ENCODE measurements at places on chromosomes 1 and 21.

DNA sequence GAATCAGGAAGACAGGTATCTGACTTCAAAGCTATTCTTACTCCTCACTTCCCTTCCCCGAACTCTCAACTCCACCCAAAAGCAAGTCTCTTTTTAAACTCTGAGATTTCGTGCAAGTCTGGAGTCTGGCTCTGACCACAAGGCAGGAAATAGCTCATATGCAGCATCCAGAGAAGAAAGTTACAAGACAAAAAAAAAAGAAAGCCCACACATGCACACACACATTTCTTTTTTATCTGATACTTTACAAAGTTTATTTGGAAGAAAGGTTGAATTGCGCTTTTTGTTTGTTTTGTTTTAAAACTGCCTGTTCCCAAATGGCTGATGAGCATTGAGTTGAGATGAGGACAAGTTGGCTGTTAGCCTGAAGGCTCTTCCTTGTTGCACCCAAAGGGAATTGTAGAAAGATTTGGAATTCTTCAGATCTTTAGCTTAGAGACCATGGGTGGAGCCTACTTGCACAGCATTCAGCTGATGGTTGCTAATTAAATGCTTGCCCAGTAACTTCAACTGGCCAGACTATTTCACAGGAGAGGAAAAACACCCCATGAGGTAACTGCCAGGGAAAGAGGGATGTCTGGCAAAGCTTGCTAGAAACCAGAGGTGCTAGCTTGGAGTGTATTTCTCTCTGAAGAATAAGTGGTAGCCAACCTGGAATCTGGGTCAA lies 490.3 kb downstream of the TTLL7 start:
- no peak for DNase-seq

DNA sequence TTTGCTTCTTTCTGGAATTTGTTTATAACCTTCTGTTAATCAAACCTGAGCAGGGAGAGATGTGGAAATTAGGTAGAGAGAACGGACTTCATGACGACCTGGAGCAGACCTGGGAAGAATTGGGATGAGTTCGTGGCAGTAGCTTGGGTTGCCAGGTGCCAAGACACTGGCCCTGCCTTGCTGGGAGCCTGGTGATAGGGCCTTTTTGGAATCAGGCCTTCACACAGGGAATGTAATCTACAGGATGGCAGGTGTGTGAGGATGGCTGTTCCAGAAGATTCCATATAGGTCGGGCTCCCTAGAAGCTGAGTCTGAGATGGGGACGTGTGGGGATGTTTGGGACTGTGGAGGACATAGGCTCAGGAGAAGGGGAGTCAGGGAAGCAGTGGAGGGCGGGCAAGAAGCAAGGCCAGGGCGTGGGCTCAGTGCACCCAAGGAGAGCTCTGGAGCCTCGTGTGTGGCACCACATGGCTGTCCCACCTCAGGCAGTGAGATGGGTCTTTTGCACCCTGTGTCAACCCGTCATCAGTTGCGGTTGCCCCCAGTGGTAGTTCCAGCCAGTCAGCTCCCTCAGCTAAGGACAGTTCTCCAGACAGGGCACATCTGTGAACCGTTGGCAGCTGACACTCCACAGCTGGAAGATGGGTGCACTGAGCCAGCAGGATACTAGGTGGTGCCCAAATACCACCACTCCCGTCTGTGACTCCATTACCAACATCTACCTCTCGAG lies 395.9 kb downstream of the MATN1 start:
- no peak for DNase-seq

DNA sequence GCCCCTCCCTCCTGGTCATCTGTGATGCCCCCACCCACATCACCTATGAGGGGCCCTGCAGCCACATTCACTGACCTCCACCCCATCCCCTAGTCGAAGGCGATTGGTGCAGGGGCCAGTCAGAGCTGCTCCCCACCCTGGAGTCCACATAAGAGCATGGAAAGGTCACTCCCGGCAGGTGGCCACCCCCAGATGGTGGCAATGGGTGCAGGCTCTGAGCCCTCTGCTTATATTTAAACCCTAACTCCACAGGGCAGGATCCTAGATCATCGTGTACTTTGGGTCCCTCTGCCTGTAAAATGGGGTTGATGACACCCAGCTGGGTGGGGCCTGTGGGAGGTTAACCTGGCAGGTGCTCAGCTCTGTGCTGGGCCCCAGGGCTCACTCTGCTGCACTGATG lies 186.8 kb upstream of the C1orf174 start:
- no peak for DNase-seq

DNA sequence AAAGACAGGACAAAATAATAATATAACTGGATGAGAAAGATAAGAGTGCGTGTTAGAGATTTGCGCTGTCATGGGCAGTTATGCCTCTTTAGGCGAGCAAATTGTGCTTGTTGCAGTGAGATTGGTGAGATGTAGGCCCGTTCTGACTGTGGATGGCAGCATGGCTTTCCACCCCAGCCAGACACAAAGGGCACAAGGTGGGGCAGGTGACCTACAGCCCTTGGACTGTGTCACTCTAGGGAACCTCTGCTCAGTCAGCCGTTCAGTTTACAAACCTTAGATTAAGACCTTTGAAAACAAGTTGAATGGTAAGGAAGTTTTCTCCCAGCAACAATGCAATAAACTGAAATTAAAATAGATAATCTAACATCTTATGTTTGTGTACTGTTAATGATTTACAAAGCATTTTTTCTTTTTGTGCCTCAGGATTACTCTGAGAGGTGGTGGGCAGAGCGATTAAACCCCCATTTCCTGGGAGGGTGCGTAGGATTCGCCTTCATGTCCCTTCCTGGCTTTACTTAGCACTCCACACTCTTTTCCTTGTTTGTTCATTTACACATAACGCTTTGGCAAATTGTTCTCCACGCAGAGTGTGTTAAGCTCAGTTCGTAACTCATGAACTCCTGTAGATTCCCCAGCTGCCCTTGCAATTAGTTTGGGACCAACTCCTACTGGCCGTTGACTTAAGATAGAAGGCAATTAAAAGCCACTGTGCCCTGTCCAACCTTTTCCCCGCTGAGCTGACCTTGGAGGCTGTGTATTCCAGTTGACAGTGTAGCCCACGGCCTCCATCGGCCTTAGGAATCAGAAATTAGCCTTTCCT lies 58.1 kb upstream of the IGSF5 start:
- DNase-seq = no peak

- DNase-seq = peak; percentile 82
Observed at GRCh38 chr1:42922687-42923366, 35.8 kb downstream of the SLC2A1 start.

DNA sequence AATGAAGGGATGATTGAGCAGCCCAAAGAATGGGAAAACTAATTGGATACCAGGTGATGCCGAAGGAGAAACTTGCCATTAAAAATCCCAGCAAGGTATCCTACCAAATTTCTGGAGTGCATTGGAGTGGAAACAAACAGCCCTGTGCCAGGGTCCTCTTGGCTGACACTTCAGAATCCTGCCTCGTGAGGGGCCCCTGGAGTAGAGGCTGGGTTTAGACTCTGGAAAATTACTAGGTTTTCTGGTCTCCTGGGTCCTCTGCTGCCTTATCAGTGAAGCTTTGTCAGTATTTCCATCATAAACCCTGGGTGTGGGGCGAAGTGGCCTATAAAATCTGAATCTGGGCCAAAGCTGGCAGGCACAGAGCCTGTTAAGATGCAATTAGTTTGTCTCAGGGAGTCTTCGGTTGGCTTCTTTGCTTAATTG lies 289.2 kb upstream of the USP24 start:
- no peak for DNase-seq

DNA sequence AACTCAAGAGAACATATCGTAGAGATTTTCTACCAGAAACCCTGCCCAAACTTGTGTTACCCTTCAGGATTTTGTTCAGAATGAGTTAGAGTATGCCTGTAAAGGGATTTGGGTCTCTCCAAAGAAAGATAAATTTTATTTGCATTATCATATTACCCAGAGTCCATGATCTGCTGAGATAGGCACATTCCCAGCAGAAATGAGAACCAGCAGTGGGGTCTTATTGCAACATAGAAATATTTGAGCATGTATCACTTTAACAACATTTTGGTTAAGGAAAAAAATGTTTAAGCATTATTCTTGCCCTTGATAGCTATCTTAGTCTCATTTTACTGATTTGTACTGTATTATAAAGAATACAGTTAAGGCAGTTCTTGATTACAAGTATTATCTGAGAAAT lies 10.6 kb downstream of the VCAM1 start:
- no peak for DNase-seq

- DNase-seq = peak; percentile 35
Observed at GRCh38 chr1:188822248-188822647, 1655.4 kb downstream of the BRINP3 start.

- DNase-seq = no peak
Observed at GRCh38 chr1:218705391-218705790, 360.3 kb downstream of the TGFB2 start.

- DNase-seq = no peak
Observed at GRCh38 chr1:53396573-53397268, 62.5 kb upstream of the DMRTB1 start.

GRCh38 chr1:155035936-155036335 lies 2.3 kb downstream of the DCST1 start:
- DNase-seq = no peak

DNA sequence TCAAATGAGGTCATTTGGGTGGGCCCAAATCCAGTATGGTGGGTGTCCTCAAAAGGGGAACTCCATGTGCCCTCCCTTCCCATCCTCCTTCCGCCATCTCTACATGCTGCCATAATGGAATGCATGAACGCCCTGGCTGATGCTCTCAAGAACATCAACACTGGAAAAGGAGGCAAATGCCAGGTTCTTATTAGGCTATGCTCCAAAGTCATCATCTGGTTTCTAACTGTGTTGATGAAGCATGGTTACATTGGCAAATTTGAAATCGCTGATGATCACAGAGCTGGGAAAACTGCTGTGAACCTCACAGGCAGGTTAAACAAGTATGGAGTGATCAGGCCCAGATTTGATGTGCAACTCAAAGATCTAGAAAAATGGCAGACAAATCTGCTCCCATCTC lies 16.6 kb upstream of the TRIM45 start:
- no peak for DNase-seq

DNA sequence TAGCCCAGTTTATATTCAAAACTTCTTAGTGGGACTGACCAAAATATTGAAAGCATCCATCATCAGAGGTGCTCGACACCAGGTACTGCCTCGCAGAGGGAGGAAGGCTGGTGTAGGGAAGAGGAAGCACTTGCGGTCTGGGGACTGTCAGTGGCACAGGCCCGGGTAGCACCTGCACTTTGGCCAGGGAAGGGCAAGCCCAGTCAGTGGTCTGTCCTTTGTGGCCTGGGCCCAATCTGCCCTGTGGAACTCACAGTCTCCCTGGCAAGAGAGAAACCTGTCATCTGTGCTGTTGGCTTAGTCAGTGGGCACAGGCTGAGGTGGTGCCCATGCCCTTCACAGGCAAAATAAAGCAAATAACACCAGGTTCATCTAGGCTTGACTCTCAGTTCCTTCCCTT lies 77.4 kb downstream of the SYT6 start:
- no peak for DNase-seq

DNA sequence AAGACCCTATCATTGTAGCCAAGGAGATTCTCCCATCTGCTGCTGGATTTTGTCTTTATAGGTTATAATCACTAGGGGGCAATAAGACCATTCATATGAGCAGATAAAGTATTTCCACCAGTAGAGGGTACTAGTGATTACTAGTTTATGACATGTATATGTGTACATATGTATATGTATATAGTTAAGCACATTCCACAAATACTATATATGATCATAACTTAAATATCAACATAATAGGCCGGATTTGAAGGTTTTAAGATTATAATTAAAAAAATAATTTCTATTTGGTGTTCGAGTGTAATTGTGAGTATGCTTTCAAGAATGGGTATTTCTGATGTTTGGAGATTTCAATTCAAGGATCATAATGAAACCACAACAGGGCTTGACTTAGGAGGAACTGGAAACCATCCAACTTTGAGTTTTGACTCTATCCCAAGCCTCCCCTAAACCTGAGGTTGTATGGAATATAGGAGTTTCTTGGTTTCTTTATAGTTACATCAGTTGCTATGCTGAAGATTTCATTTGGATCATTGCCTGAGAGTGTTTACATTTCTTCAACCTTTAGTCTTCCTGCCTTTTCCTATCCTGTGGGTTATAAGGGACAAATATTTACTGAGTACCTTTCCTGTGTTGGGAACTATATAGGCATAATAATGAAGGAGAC lies 16.9 kb downstream of the TCEANC2 start:
- DNase-seq = peak; percentile 41

- no peak for DNase-seq
Observed at GRCh38 chr21:43752758-43753438, 23.2 kb downstream of the CSTB start.

DNA sequence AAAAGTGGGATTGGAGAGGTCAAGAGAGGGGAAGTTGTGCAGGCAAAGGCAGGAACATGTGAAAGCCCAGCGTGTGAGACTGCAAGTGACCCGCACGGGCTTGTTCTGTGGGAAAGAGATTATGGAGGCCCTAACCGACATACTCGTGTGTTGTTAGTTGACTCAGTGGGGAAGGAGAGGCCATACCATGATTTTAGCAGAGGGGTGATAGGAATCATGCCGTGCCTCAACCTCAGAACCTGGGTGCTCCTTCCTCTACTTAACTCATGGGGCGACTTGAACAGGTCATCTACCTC lies 19.3 kb downstream of the PGLYRP3 start:
- no peak for DNase-seq

DNA sequence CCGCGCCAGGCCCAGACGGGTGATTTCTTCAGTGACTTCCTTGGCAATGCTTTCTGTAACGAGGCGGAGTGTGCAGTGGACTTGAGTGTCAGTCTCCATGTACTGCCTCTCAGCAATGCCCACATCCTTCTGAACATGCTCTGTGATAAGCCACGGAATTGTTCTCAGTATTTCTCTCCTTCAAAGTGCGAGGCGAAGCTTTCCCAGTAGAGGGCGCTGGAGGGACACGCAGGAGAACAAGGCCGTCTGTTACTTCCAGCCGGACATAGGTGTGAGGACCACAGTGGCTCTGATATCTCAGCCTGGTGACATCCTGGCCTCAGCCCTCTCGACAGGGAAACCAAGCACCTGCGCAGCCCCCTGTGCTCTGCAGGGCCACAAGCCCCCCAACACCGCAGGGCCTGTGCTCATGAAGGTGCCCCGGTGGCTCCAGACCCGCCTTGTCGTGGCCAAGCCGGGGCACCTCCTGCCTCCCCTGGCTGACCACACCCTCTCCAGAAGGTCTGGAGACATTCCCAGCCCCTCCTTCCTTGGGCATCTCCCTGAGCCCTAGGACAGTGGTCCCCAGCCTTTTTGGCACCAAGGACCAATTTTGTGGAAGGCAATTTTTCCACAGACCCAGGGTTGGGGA lies 46.1 kb upstream of the BACE2 start:
- peak; percentile 70 for DNase-seq

- peak; percentile 100 for DNase-seq
Observed at GRCh38 chr1:151281225-151281968, 702 bp upstream of the ZNF687 start.

Data from SHP77 (cell line).